HFFc6 (cell line): ENCODE measurements at places on chromosomes 13 and 19. TPM values are rescaled to one million over a fixed set of nuclear protein-coding genes. Genes with fewer than 3 reads are reported as not detected.

DNA sequence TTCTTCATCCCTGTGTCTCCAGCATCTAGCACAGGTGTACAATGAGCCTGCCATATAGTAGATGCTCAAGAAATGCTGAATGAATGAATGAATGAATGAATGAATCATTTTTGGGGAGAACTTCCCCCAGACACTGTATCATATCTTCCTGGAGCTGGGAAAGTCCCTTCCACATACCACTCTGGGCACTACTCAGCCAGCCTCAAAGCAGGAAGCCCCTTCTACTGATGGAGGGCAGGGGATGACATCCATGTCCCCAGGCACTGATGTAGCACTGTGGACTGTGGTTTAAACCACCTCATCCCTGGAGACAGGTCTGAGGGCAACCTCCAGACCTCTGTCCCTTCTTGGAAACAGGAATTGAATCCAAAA, 4.8 kb downstream of the GNA15 start:
- no peak for DNase-seq
- H3K4me3 ChIP-seq: no peak overlapping the region
- peak overlapping the region; percentile 99 for H3K27ac ChIP-seq
- H3K27me3 ChIP-seq: no peaks in the 10 kb centered on the region; the same call in 1 of the 2 replicates
- peaks cover 9% of the 10 kb centered on the region for H3K36me3 ChIP-seq

DNA sequence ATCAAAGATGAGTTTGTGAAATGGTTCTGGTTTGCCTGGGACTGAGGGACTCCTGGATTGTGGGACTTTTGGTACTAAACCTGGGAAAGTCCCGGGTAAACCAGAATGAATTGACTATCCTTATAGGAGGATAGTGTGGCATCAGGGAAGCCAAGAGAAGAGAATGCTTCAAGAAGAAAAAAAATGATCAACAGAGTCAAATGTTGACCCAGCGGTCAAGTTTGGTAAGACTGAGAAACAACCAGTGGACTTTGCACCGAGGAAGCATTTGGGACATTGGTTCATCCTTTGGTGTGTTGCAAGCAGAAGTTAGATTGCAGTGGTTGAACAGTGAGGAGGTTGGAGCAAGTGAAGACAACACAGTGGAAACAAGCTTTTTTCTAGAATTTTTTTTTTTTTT, 33.5 kb downstream of the CLEC17A start:
- H3K4me1 ChIP-seq: no peaks in the 10 kb centered on the region
- peaks cover 6% of the 10 kb centered on the region; the same call in 1 of the 2 replicates for H3K36me3 ChIP-seq
- peaks cover 1% of the 10 kb centered on the region; the same call in 1 of the 2 replicates for H3K27me3 ChIP-seq
- no peak overlapping the region for H3K4me3 ChIP-seq
- DNase-seq: no peak

GRCh38 chr13:44576351-44577235, 463 bp upstream of the TSC22D1 start:
- H3K4me3 ChIP-seq: peak overlapping the region; percentile 94
- peak overlapping the region; percentile 92 for H3K27ac ChIP-seq
- H3K27me3 ChIP-seq: peaks cover 2% of the 10 kb centered on the region; the same call in 1 of the 2 replicates
- H3K4me1 ChIP-seq: peaks cover 50% of the 10 kb centered on the region
- no peak for DNase-seq
- H3K36me3 ChIP-seq: peaks cover 41% of the 10 kb centered on the region

DNA sequence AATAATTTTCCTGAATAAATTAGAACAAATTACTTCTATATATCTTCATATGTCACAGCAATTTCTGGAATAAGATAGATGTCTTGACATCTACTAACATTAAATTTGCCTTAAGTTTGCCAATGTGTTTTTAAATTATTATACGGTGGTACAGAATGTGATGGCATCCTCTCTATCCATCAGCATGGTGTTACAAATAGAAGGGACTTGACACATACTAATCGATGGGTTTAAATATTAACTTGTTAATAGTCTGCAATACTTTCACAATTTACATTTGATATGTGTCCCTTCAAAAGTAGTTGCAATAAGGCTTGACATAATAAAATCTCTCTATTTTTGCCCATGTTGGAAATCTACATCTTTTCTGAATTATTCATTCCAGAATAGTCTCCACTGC, 65.1 kb upstream of the PRR20A start:
- H3K27me3 ChIP-seq: no peaks in the 10 kb centered on the region
- no peaks in the 10 kb centered on the region for H3K36me3 ChIP-seq
- H3K27ac ChIP-seq: no peak overlapping the region
- no peaks in the 10 kb centered on the region for H3K4me1 ChIP-seq

Gene SULT2A1
- not detected in 3 replicates for total RNA-seq
